NCI-H526 (cell line): ENCODE measurements at places on chromosomes 12 and 14.

GRCh38 chr12:46446645-46447044 lies 74.1 kb upstream of the SLC38A2 start:
- DNase-seq = no peak

DNA sequence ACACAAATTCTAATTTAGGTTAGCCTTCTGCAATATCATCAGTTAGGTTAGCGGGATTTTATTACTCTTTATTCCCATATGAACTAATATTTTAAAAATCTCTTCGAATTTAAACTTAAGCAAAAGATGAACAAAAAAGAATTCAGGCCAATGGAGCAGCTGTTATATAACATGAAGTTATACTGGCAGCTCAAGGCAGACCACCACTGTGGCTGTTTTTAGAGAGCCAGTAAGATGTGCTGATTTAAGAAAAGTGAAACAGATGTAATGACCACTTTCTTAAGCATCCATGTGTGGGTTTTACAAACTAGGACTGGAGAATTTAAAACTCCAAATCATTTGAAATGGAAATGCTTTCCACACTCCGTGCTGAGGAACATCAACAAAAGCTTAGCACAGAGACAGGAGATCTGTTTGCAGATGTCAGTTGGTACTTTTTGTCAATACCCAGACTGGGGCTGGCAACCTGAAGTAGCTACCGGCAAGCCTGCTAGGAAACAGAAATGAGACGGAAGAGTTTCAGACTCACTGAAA lies 164.9 kb downstream of the TTC7B start:
- DNase-seq = no peak

GRCh38 chr12:52811191-52812072 lies 2.5 kb downstream of the KRT4 start:
- no peak for DNase-seq

DNA sequence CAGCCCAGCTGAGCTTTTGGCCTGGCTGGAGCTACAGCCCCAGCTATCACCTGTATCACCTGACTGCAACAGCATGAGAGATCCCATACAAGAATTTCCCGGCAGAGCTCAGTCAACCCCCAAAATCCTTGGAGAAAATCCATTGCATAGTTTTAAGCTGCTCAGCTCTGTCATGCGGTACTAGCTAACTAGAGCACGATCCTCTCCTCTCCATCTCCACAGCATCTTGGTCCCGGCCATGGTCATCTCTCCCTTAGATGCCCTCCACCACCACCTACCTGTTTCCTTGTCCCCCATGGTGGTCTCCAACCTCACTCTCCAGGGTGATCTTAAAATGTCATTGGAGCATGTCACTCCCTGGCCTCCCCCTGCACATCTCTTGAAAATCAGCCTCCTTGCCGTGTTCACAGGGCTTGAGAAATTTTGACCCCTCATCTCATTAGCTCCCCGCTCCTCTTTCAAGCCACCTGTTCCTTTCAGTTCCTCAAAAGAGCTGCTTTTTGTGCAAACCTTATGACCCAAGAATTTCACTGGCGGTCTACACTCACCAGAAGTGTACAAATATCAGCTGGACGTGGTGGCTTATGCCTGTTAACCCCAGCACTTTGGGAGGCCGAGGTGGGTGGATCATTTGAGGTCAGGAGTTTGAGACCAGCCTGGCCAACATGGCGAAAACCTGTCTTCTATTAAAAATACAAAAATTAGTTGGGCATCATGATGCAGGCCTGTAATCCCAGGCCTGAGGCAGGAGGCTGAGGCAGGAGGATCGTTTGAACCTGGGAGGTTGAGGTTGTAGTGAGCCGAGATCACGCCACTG lies 8.1 kb upstream of the CLMN start:
- DNase-seq = no peak

DNA sequence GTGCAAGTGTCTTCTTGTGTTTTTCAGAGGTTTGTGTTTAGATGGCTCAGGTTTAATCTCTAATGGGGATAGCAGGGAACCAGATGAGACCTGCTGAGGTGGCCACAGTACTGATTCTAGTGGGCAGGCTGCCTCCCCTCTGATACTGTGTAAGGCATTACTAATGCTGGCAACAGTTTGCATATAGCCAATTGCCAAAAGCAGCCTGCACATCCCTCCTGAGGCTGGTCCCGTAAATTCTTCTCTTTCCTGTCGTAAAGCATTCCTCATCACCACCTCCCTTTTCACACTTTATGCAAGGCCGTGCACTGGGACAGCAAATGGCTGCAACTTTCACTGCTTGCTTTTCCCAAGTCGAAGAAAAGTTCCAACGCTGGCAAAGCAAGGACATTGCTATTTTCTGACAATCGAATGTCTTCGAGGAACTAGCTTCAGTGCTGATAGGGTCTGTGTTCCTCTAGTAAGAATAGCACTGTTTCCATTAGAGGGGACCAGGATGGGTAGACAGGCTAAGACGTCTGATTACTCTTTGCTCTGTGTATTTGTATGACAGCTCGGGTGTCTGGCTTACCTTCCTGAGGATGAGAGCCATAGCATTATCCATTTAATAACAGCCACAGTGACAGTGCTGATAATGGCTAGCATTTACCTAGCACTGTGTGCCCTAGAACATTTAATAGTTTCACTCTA lies 178.2 kb upstream of the HIF1A start:
- DNase-seq = no peak

DNA sequence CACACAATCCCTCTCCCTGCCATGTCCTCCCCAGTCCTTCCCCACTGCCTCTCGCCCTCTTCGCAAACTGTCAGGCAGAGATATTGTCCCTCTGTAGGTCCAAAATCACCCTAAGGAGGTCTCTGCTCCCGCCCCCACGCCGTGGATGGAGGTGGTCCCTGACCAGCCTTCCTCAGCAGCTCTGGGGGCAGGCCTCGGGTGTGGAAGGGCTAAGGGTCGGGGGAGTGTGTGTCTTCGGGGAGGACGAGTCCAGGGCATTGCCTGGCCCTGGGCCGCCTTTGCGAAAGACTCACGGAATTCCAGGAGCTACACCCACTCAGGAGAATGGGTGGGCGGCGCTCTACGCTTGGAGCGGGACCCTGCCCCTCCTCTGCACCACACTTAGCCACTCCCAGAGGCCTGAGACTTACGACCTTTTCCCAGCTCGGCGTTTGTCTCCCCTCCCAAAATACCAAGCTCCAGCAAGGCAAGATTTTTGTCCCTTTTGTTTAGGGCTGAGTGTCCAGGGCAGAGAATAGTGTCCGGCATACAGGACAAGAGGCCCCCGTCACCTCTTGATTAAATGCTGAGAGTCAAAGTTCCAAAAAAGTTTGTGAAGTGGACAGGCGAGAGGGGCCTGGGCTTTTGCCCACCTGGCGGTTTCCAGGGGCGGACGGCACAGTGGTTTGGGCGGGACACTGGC lies 881 bp downstream of the PYGL start:
- DNase-seq = no peak

GRCh38 chr14:54815016-54815415 lies 87.6 kb downstream of the GCH1 start:
- no peak for DNase-seq

DNA sequence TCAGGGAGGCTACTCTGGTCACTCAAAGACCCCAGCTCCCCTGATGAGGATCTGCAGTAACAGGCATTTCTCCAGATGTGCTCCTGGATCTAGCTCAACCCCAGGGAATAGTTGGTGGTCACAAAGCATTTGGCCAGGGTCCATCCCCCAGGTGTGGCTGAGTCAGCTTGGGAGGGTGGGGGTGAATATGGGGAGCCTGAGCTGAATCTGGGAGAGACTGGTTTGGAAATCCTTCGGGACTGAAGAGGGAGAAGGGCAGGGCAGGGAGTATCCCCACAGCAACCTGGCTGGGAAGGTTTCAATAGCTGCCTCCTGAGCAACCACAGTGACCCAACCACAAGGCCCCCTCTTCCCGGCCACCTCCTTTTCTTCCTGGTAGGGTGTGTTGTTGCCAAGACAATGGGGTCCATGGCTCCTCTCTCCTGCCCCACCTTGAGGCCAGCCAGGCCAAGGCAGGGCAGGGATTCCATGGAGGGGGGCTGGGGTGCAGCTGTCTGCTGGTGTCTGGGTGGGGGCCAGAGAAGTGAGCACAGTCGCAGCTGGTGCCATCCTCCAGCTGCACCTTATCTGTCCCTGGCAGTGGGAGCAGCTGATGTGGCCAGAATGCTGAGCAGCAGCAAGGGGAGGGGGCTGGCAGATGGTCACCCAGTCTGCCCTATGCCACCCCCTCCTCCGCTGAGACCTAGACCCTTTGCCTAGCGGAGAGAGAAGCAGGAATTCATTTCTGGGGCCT lies 5.5 kb downstream of the ASIC1 start:
- no peak for DNase-seq

DNA sequence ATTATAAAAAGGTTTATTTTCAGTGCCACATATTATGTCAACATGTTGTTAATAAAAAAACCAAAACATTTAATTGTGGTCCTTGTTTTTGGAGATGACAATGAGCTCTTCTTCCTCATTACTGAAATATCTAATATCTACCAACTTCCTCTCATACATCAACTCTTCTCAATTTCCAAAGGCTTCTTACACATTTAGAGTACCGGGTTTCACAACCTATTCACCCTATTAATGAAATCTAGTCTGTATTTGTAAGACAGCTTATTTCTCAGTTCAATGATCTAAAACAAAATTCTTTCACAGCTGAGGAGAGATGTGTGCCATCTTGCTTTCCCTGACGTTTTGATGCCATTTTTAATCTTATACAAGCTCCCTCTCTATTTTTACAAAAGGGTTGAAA lies 14.5 kb downstream of the NRDE2 start:
- no peak for DNase-seq

GRCh38 chr12:88945051-88945732 lies 364.9 kb upstream of the KITLG start:
- no peak for DNase-seq

DNA sequence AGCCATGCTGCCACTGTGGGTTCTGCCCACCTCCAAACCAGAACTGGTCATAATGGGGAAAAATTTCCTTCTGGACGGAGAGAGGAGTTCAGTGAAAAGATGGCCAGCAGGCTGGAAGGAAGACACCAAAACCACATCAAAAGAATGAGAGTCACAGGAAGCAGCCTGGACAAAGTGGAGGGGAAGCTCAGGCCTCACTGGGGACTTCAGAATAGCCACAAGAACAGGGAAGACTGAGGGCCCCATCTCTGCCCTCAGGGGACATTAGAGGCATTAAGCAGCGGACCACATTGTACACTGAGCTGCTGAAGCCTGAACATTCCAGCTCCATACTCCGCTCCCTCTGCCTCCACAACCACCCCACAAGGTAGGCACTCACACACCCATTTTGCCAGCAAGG lies 119.6 kb upstream of the COCH start:
- no peak for DNase-seq

- no peak for DNase-seq
These were observed 52.1 kb downstream of the PTPN21 start for GRCh38 chr14:88502740-88503139.

DNA sequence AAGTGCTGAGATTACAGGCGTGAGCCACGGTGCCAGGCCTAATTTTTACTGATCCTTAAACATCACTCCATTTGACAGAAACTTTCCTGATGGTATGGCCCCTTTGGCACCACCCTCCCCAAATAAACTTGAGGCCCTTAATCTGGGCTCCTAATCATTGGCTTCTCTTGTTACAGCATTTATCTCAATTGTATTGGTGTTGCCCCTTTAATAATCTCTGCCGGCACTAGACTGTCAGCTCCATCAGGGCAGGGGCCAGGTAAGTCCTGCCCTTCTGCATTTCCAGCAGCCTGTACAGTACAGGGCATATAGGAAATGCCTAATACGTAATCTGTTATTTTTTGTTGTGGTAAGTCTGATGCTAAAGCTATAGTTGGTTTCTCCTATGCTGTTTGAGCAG lies 1.2 kb upstream of the IFT81 start:
- DNase-seq = no peak
